ENCODE measurements at places on chromosomes 7 and 10. TPM values are rescaled to one million over a fixed set of nuclear protein-coding genes. Genes with fewer than 3 reads are reported as not detected.

Gene RHEB
- 159 TPM for total RNA-seq

Gene CPA2
- 0.09 TPM for total RNA-seq

Gene PLA2G12B
- total RNA-seq = not detected

Gene RBP4
- 8.8 TPM for total RNA-seq

Gene AQP1
- 0.36 TPM for total RNA-seq

Gene CLCN1
- 0.02 TPM for total RNA-seq

Gene TUBB8
- 0.12 TPM for total RNA-seq

Gene PTF1A
- total RNA-seq = not detected

Gene CEP55
- total RNA-seq = 65.6 TPM

Gene CPA1
- total RNA-seq = not detected

Gene SOSTDC1
- total RNA-seq = not detected

Gene MRC1
- 0.05 TPM for total RNA-seq

Gene POP7
- total RNA-seq = 104 TPM

Gene VWC2
- total RNA-seq = not detected

Gene TFPI2
- total RNA-seq = 259 TPM

Gene TMEM184A
- 15.2 TPM for total RNA-seq

Gene SDHAF3
- total RNA-seq = 20.5 TPM

Gene GLI3
- total RNA-seq = 0.09 TPM

Gene CABCOCO1
- 0.30 TPM for total RNA-seq

Gene LIPJ
- total RNA-seq = not detected

Gene LOXL4
- 1.3 TPM for total RNA-seq

Gene LFNG
- 15.5 TPM for total RNA-seq

Gene MSMB
- total RNA-seq = not detected

Gene DYNC1I1
- total RNA-seq = 0.13 TPM

Gene SEMA3E
- 2.9 TPM for total RNA-seq

Gene LRRN3
- 0.05 TPM for total RNA-seq

Gene MUC12
- total RNA-seq = 20.6 TPM

Gene FGFBP3
- 2.7 TPM for total RNA-seq

Gene IL15RA
- 5.0 TPM for total RNA-seq

Gene CRHR2
- total RNA-seq = not detected

Gene STX1A
- 83.3 TPM for total RNA-seq

Gene ABCA13
- 0.08 TPM for total RNA-seq

Gene CXCL12
- total RNA-seq = 0.14 TPM

Gene SLC35G1
- total RNA-seq = 8.8 TPM

Gene MYH16
- total RNA-seq = 0.56 TPM

Gene TUBAL3
- 0.57 TPM for total RNA-seq

Gene SPDYE3
- total RNA-seq = not detected

Gene GNGT1
- not detected for total RNA-seq

Gene PBLD
- 3.7 TPM for total RNA-seq

Gene LANCL2
- 13.8 TPM for total RNA-seq

Gene ZNF479
- not detected for total RNA-seq

Gene TLX1
- not detected for total RNA-seq

Gene IFIT2
- total RNA-seq = 3.3 TPM

Gene GNAT3
- not detected for total RNA-seq

Gene IGFBP3
- 160 TPM for total RNA-seq

Gene HOXA3
- total RNA-seq = 10.2 TPM

Gene NEURL1
- 0.20 TPM for total RNA-seq

Gene ASAH2B
- 4.1 TPM for total RNA-seq

Gene OPN1SW
- not detected for total RNA-seq

Gene COBL
- total RNA-seq = 4.2 TPM

Gene OPALIN
- total RNA-seq = not detected

Gene AKR1C2
- total RNA-seq = 4,175 TPM

Gene DRGX
- total RNA-seq = 0.09 TPM

Gene MBL2
- total RNA-seq = not detected

Gene STEAP1
- 16.0 TPM for total RNA-seq

Gene PRSS1
- not detected for total RNA-seq

Gene CTTNBP2
- total RNA-seq = 0.53 TPM

Gene HYAL4
- total RNA-seq = not detected
